ENCODE measurements at places on chromosomes 16 and 17.

DNA sequence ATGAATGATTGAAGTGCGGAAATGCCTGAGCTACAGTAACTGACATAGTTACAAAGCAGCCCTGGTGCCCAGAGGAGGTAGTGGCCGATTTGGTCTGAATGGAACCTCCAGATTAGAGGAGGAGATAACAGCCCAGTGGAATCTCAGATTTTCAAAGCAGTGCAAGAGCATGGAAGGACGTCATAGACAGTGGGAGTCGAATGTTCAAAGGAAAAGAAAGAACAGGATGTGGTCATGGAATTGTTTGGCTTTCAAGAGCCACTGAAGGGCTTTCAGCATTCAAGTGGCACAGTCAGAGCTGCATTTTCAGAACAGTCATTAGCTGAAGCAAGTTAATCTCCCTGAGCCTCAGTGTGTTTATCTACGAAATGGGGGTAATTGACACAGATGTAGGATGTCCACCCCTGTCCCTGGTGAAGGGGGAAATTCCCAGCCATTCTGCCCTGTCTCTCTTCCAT, 104.6 kb upstream of the CACNG3 start:
- DNase-seq, result no peak

GRCh38 chr16:381789-382717, at the start of gene PGAP6:
Gene PGAP6, minus strand, starts transcription at chr16:381978. Its CDS starts 157 bp downstream, at chr16:381821.
- peak; percentile 86 for DNase-seq

DNA sequence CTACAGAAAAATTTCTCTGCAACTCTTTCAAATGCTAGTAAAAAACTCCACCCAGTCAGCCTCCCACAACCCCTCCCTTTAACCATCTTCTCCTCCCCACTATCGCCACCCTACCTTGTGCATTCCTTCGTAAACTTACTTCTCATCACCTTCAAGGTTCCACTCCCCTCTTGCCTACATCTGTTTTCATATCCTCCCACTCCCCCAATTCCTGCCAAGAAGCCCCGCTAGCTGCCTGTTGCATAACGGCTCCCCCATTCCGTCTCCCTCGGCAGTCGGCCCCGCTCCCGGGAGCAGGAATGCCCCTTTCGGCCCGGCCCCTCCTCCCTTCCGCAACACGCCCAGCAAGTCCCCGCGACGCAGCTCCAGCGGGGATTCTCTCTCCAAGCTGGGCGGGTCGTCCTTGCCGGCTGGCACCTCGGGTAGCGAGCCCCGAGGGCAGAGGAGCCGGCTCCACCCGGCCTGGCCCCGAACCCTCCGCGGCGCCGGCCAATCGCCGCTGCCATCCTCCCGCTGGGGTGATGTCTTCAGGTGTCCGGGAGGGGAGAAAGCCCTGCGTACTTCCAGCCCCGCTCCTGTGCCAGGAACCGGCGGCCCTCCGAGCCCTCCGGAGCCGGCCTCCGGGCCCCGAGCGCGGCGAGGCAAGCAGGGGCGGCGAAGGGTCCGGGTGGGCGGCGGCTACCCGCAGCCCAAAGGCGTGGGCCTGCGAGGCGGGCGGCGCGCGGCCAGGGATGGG, 1.5 kb downstream of the PHLPP2 start:
- DNase-seq, result peak; percentile 81

GRCh38 chr17:79813297-79814126, 16.6 kb upstream of the CBX8 start:
- DNase-seq, result no peak

- no peak for DNase-seq
Observed at GRCh38 chr16:73056921-73057290, 9.0 kb upstream of the ZFHX3 start.

- no peak for DNase-seq
Observed at GRCh38 chr16:14564323-14564722, 65.7 kb downstream of the PARN start.

- DNase-seq, result no peak
Observed at GRCh38 chr17:29615048-29615385, 7.7 kb downstream of the CORO6 start.

GRCh38 chr17:81962499-81963441, 1.8 kb upstream of the NOTUM start:
- DNase-seq, result no peak

DNA sequence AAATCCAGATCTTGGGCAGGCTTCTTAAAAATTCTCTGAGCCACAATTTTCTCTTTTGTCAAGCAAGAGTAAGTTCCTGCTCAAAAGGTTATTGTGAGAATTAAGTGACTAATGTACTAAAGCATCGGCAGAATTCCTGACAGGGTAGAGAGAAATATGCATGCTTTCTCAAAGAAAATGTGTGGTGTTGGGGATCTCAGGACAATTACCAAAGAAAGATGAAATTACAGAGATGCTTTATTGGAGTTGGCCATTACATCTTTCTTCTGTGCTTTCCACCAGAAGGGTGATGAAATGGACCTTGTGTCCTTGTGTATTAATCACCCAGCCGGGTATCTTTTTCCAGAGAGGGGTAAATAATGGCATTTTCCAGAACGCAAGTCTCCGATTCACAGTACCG, 1.7 kb upstream of the USP43 start:
- no peak for DNase-seq

DNA sequence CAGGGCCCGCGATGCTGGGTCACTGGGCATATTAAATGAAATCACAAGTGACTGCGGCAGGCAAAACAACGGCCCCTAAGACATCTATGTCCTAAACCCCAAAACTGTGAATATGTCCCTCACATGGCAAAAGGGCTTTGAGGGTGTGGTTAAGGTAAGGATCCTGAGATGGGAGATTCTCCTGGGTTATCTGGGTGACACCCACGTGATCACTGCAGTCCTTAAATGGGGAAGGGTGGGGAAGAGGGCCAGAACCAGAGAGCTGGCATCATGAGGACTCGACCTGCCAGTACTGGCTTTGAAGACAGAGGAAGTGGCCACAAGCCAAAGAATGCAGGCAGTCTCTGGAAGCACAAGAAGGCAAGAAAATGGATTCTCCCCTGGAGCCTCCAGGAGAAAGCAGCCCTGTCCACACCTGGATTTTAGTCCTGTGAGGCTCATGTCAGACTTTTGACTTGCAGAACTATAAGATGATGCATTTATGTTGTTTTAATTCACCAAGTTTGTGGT, 12.5 kb downstream of the COTL1 start:
- DNase-seq, result no peak

GRCh38 chr17:52181782-52182181, 23.3 kb upstream of the CA10 start:
- no peak for DNase-seq

GRCh38 chr16:15495898-15496297, 61.5 kb downstream of the BMERB1 start:
- no peak for DNase-seq

GRCh38 chr16:64013856-64014255, 1108.0 kb downstream of the CDH11 start:
- DNase-seq, result no peak

- DNase-seq, result no peak
Observed at GRCh38 chr16:23650674-23651416, 9.6 kb downstream of the DCTN5 start.

DNA sequence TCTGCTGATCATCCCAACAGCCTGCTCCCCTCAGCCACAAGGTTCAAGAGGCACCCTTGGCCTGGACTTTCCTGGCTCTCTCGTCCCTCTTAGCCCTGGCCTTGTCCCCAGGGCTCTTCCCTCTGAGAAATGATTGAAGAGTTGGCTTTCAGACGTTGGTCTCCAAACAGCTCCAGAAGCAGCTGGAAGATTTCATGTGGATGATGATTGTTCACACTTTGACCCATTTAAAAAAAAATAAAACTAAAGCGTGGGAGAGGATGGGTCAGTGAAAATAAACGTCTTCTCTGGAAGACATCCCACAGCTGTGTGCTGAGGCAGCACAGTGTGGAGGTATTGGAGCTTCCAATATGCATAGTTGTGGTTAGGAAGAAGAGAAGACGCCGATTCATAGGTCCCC, 54.7 kb upstream of the CDH11 start:
- no peak for DNase-seq
